ENCODE measurements at places on chromosomes 12 and 14. TPM values are rescaled to one million over a fixed set of nuclear protein-coding genes. Genes with fewer than 3 reads are reported as not detected.

DNA sequence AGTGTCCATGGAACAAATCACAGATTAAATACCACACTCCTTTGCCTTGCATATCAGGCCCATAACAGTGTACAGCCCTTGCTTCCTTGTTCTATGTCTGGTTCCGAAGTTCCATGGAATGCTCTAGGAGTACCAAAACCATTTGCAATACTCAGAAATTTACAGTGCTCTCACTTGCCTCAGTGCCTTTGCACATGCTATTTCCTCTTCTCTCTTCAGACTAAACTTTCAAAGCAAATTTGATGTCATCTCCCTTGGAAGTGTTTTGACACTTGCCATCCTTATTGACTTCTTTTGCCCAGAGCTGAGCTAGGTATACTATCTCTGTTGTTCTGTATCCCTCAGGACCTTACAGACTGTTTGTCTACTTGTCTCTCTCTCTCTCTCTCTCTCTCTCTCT is 6.1 kb downstream of the ANO4 start:
- DNase-seq, result no peak

The CIROP gene
- not detected for total RNA-seq

GRCh38 chr12:118292836-118293235 is 79.9 kb downstream of the TAOK3 start:
- DNase-seq, result no peak

The CLEC4D gene
- total RNA-seq, result not detected

The RFLNA gene
- total RNA-seq, result not detected

DNA sequence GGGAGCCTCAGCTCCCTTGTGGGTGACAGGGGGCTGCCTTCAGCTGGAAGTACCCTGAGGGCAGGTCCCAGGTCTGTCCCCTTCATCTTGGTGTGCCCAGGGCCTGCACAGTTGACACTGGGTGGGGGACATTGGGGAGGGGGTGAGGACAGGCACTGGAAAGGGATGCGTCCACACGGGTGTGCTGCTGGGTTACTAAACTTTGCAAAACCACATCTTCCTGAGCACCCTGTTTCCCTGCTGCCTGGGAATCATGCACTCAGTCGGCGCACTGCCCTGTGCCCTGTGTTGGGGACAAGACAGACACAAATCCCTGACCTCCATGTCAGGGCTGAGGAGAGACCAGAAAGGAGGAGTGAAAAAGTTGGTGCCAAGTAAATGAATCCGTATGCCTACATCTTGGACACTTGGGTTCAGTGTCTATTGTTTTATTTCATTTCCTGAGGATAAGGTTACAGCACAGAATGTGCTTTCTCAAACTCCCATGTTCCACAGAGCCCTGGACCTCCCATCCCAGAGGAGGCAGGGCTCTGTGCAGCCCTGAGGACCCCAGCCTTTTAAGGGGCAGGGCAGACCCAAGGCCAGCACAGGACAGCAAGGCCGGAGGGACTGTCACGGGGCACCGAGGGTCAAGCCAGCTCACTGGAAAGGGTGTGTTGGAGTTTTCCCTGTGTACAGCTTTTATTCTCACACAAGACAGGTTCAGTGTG is 2.9 kb upstream of the SLC25A29 start:
- DNase-seq, result no peak

DNA sequence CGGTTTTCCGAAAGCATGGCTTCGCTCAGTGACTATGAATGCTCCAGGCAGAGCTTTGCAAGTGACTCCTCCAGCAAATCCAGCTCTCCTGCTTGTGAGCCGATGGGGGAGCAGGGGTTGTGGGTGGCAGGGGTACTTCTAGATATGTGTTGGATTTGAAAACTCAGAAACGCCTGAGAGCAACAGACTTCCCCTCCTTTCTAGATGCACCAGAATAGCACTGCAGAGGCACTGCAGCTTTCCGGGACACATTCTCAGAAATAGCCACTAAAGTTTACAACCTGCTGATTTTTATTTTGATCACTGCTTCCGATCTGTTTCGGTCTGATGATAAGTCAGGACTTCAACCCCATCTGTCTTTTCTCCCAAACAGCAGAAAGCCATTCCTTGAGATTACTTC is 8.6 kb downstream of the TCP11L2 start:
- DNase-seq, result no peak

- peak; percentile 84 for DNase-seq
These were observed 11.1 kb upstream of the NINJ2 start for GRCh38 chr12:674272-674781.

DNA sequence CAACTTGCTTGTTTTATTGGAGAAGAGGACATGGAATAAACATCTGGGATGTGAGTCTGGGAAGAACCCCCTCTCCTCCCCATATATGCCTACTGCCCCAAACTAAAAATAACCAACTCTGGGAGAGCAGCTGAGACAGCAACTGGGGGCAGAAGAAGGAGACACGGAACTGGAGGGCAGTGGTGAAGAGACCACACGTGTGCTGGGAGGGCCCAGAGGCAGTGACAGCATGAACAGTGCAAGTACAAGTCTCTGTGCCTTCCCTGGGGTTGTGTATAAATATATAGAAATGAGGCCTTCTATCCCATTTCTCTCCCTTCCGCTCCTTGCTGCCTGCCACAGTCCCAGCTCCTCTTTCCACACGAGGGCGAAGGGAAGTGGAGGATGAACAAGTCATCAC is 4.0 kb upstream of the KRT73 start:
- DNase-seq, result no peak

The FGD6 gene
- total RNA-seq, result 1.6 TPM

- no peak for DNase-seq
These were observed 57.9 kb upstream of the STK38L start for GRCh38 chr12:27186022-27186839.

DNA sequence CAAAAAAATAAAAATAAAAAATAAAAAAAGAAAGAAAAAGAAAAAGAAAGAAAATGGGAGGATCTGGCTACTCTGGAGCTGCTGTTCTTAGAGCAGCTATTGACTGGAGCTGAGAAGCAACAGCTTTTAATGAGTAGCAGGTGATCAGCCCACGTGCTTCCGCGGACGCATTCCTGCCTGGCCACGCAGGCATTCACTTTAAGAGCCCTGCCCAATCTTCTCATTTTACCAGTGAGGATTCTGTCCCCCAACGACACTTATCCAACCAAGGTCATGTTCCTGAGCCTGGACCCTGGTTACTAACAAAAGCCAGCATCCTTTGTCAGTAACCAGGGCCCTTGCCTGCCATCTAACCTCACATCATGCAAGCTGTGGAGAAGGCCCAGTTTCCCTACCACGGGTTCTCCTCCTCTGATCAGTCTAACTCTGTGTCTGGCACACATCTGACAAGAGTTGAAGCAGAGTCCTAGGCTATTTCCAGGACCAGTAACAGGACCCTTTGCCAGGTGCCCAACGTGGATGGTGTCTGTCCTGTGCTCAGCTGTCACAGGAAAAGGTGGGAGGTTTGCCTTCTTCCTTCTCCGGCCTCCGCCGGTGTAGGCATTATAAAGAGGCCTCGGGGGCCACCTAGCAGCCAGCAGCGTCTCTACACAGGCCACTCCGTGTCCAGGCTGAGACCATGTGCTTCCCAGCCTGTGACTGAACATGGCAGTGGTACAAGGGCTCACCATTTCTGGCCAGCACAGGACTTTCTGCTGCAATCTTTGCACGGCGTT is 60.9 kb upstream of the GPATCH2L start:
- DNase-seq, result no peak

DNA sequence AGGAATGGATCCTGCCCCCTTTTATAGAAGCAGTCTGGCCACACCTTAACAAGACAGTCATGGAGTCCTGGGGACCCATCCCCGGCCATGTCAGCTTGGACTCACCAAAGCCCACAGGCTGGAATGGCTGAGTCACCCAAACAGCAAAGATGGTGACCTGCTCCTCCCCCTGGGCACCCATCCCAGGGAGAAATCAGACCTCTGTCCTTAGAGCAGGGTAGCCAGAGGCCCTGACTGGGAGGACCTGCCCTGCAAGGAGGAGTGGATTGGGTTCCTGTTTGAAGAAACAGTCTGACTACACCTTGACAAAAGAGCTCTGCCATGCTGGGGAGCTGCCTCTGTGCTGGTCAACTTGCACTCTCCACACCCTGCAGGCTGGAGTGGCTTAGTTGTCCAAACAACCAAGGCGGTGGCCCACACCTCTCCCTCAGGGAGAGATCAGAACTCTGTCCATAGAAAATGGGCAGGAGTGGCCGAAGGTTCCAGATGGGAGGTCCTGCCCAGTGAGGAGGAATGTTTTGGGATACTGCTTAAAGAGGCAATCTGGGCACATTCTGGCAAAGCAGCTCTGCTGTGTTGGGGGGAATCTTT is 16.6 kb downstream of the MGP start:
- no peak for DNase-seq

DNA sequence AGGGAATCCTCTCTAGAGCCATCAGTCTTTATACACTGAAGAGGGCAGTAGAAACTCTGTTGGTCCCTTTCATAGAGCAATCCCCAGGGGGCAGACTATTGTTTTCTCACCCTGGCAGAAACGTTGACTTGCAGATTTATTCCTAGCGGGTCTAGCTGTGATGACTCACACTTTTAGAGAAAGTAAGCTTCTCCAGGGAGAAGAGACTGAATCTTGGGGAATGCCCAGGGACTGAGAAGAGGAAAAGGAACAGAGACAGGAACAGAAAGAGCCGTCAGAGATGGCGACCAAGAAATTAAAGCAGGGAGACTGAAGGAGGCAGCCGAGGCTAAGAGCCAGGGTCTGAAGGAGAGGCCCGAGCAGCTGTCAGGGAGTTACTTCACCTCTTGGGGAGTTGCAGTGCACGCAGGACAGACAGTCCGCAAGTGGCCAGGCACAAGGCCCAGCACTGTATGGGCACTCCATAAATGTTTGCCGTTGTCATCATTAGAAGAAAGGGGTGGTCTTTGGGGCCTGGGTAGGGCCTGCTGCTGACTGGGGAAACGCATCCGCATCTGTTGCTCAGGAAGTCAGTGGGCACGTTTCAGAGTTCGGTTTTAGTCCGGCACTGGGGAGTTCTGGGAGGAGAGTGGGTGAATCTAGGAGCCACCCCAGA is 13.0 kb downstream of the PLEKHG6 start:
- no peak for DNase-seq

The ANKRD33 gene
- total RNA-seq, result not detected

The OR4E2 gene
- total RNA-seq, result not detected

The KRT83 gene
- total RNA-seq, result not detected

Measured in CD8-positive, alpha-beta T cell (primary cell).